CD4-positive, alpha-beta T cell (primary cell): ENCODE measurements at places on chromosomes 6 and 20.

DNA sequence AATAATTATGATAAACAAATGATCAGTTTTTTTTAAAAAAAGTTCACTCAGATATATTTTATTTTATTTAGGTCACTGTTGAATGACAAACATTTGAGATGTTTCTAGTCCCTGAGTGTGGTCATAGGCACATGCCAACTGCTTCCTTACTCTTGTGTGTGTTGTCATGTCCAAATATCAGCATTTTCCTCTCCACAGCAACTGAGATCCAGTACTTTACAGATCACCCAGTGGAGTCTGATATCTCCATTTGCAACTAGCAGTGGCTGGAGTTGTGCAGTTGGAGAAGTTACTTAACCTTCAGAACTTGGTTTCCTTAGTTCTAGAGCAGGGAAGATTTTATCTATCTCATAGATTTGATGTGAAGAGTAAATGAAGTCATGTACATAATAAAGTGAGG lies 101.3 kb downstream of the MYB start:
- DNase-seq: no peak

- DNase-seq: no peak
Observed at GRCh38 chr6:45595010-45595851, 217.5 kb upstream of the SUPT3H start.

DNA sequence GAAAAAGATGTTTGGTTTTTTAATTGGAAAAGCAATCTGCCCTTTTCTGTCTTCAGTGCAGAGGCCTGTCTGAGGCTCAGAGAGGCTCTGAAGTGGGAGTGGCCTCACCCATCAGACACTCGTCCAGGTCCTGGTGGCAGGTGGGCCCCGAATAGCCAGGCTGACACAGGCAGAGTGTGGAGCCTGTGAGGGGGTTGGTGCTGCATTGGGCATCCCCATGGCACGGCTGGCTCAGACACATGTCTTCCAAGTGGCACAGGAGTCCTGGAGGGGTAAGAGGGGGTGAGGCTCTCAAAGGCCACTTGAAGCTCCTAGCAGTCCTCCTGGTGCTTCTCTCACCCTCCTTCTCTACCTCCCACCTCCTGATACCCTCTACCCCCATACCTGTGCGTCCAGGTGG lies 3.8 kb downstream of the NOTCH4 start:
- DNase-seq: no peak

DNA sequence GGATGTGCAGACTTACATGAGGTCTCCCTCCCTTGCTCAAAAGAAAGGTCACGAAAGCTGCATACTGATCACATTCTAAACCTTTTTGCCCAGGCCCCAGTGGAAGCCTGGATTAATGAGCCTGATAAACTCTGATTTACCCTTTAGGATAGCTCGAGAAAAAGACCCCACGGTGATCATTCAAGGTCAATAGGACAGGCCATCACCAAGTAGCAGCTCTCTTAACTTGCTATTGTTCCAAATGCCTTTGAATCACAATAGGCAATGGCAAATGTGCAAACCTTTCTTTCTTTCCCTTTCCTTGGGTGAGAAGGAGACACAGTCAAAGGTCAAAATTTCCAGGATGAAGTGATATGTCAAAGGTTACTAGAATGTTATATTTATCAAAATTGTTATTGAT lies 327.3 kb downstream of the HDGFL1 start:
- DNase-seq: no peak

GRCh38 chr6:129525055-129525454 lies 184.9 kb downstream of the ARHGAP18 start:
- no peak for DNase-seq

GRCh38 chr6:38579010-38579628 lies 60.6 kb downstream of the BTBD9 start:
- no peak for DNase-seq

DNA sequence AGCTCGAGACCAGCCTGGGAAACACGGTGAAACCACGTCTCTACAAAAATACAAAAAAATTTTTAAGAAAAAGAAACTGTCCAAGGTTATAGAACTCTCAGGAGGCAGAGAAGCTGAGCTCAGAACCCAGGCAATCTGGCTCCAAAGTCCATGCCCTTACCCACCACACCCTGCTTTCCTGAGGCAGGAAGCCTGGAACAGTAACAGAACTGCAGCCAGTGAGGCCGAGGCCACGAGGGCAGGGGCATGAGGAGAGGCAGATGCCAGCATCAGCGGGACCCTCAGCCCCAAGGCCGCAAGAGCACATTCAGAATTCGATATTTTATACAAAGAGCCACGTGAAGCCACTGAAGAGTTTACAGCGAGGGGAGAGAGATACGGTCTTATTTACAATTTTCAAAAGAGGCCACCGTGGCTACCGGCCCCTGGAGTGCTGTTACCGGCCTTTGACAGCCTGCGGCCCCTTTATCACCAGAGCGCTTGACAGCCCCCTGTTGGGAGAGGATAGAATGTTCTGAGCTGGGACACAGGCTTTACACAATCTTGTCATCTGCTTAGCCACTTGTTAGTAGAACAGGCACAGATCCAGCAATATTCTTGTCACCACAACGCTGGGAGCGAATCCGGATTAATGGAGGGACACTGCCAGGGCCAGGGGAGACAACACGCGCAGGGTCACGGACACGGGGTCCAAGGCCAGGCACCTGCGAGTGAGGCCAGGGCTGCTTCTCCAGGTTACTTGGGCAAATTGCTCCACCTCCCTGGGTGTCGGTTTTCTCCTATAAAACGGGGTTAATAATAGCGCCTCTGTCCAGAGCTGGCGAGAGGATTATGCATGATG lies 5.6 kb downstream of the SPATA2 start:
- no peak for DNase-seq

DNA sequence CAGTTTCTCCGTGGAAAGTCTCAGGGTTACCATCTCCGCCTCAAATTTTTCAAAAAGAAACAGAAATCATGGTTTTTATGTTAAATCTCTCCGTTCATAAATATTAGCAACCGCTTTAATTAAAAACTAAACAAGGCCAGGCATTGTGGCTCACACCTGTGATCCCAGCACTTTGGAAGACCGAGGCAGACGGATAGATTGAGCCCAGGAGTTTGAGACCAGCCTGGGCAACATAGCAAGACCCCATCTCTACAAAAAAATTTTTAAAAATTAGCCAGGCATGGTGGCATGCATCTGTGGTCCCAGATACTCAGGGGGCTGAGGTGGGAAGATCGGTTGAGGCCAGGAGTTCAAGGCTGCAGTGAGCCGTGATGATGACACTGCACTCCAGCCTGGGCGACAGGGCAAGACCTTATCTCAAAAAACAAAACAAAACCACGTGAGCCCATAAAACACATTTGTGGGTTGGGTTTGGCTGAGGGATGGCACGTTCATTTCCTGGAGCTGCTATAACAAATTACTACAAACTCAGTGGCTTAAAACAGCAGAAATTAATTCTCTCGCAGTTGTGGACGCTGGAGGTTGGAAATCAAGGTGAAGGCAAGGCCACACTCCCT lies 223.2 kb downstream of the ZNF217 start:
- no peak for DNase-seq

GRCh38 chr20:22684763-22685443 lies 100.5 kb upstream of the FOXA2 start:
- DNase-seq: no peak

DNA sequence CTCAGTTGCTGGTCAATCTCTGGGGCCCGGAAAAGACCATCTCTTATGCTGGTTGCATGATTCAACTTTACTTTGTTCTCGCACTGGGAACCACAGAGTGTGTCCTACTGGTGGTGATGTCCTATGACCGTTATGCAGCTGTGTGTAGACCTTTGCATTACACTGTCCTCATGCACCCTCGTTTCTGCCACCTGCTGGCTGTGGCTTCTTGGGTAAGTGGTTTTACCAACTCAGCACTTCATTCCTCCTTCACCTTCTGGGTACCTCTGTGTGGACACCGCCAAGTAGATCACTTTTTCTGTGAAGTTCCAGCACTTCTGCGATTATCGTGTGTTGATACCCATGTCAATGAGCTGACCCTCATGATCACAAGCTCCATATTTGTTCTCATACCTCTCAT lies 4.3 kb downstream of the OR2J3 start:
- DNase-seq: no peak

DNA sequence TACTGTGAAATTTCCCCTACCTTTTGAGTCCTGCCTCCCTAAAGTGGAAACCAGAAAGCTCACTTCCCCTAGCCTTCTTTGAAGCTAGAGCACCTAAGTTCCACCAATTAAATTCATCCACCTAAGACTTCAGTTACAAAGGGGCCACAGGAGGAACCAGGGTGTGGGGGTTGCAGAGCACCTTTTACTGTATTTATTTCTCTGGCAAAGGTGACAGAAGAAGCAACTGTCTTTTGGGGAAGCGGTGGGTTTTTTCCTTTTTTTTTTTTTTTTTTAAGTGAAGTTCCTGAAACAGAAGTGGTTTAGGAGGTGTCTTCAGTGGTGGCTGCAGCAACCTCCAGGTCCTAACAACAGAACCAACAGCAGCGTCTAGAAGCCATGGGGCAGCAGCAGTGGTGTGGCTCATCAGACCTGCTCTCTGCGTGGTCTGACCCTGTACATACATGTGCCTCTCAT lies 13.1 kb downstream of the PSMB9 start:
- no peak for DNase-seq

- peak; percentile 15 for DNase-seq
Observed at GRCh38 chr6:43773050-43773979, 3.3 kb downstream of the VEGFA start.

DNA sequence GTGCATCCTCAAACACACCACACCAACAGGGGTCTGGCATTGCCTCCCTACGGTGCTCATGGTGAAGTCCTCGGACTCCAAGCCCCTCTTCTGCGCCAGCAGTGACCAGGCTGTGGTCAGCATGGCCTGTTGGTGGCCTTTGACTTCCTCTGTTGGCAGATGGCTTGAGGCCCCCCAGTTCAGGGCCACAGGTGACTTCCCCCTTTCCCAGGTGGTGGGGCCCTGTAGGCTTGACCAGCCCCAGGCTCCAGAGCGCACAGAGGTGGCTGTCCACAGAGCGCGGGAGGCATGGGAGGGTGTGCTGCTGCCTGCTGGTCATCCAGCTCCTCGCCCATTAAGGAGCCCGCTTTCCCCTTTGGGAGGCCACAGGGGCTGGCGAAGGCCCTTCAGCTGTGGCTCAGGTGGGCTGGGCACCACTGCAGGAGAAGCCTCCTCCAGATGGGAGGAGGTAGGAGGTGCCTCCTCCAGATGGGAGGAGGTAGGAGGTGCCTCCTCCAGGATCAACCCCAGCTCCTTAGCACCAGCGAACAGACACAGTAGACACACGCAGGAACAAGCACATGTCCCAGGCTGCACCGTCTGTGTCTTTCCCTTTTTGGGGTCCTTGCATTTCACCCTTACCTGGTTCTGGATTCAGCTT lies 52.1 kb upstream of the BHLHE23 start:
- DNase-seq: no peak

DNA sequence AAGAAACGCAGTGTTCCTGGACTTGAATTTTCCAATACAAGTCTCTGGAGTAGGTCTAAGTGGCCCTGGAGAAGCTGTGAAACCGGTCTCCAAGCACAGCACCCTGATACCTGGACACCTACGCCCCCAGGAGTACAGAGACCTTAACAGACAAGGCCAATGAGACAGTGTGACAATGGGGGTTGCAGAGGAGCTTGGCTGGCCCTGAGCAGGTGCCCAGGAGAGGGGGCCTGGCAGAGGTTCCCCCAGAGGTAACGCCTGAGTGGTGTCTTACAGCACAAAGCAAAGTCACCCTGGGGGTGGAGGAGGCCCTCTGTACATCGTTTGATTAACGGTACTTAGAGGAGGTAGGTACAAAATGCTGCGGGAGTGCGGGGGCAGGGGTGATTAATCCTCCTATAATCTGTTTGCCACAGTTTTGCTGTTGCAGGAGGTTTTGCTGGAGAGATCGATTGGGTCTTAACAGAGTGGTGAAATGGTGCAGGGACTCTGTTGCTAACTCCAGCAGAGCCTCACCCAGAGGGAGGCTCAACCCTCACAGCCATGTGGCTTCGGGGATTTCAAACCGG lies 37.3 kb upstream of the APCDD1L start:
- no peak for DNase-seq

- no peak for DNase-seq
Observed at GRCh38 chr6:45569210-45569945, 191.6 kb upstream of the SUPT3H start.

DNA sequence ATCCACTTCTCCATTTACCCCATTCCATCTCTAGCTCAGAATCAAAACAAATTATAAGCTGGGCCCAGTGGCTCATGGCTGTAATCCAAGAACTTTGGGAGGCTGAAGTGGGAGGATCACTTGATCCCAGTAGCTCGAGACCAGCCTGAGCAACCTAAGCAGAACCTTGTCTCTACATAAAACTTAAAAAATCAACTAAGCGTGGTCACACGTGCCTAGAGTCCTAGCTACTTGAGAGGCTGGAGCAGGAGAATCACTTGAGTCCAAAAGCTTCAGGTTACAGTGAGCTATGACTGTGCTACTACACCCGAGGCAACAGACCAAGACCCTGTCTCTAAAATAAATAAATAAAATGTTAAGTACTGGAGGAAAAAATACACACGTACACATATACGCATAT lies 74.7 kb upstream of the RUNX2 start:
- no peak for DNase-seq

DNA sequence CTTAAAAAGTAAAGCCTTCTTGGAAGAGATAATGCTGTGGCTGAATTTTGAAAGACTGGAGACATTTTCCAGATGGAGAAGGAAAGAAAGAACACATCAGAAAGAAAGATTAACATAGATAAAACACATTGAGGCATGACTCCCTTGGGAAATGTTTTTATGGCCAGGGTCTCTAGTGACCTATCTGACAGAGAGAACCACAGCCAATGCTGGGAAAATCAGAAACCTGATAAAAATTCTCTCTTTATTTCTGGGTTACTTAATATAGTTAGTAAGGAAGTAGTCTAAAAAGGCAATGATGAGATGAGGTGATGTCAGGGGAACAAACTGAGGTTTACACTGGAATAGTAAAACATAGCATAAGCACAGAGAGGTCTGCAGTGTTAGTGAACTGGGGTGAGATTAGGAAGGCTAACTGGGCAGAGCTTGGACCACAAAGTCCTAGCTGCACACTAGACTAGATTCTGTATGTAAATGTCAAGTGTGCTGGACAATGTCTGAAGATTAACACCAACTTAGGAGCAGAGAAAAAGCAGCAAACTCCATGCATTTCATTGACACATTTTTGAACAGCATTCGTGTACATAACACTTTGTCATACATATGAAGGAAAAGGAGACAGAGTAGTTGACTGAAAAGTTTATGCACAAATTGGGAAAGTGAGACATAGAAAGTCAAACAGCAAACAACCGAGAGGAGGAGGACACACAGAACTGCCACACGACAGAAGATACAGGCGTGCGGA lies 31.0 kb downstream of the ELOVL2 start:
- no peak for DNase-seq

GRCh38 chr6:45609141-45609638 lies 231.5 kb upstream of the SUPT3H start:
- no peak for DNase-seq

DNA sequence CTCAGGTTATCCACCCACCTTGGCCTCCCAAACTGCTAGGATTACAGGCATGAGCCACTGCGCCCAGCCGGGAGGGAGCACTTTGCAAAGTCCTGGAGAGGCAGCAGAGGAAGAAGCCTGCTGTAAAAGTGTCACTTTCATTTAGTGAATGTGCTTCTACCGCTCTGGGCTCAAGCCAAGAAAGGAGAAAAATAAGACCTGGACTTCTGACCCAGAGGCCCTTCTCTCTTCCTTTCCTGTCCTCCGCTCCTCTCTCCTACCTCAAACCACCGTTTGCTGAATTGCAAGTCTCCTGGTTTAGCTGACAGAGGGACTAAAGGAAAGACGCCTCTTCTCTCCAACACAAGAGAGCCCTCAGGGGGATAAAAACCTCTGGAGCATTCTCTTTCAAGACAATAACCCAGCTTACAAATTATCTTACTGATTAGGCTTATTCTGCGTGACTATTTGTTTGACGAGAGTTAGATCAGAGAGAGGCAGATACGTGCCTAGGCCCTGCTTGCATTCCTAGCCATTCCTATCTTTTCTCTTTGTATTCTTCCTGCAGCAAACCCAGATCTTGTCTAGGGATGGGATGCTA lies 84.2 kb upstream of the SLC22A23 start:
- DNase-seq: no peak
